Osteoblast (primary cell): ENCODE measurements at places on chromosomes 6 and 20.
A peak's percentile ranks its signal among the peaks of the same experiment; 100 is the strongest.

GRCh38 chr20:22382742-22383141, 201.6 kb downstream of the FOXA2 start:
- DNase-seq: no peak

GRCh38 chr6:158283304-158283980, 28.8 kb upstream of the TULP4 start:
- peak; percentile 58 for DNase-seq

- DNase-seq: peak; percentile 44
Observed at GRCh38 chr20:21124190-21124589, 1.7 kb upstream of the KIZ start.

DNA sequence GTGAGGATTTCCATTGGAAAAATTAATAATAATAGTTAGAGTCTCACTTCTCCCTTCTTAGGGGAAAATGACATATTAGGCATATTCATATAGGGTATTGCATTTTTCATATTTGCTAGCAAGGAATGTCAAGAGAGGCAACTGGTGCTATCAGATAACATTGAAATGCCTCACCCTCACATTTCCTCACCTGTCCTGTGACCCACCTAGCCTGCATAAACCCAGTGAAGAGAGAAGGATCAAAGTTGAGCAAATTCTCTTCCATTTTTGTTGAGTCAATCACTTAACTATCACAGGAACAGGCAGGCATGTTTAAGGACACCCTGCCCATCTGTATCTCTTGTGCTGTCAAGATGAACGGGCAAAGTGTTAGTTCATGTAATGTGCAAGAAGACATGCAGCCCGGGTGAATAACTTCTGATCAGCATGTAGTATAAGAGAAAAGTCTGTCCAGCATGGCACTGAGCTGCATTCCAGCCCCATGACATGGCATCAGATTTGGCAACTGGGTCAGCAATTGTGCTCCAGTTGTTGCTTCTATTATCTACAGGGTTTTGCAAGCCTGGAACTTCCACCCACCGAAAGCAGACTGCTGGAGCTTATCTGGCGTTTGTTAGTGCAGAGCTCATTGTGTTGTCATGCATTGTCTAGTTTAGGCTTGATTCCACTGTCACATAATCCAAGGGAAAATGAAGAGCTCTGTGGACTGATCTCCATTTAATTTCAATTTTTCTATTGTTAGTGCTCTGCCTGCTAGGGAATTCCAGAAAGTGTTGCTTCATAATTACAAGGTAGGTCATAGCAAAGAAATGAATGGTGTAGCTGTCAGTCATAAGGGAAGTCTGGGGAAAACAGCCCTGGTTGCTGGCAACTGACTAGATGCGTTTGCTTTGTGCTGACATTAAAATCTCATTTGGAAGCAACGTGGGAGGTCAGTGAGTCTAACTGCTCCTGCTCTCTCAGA, 138.4 kb upstream of the TNFAIP3 start:
- DNase-seq: no peak

DNA sequence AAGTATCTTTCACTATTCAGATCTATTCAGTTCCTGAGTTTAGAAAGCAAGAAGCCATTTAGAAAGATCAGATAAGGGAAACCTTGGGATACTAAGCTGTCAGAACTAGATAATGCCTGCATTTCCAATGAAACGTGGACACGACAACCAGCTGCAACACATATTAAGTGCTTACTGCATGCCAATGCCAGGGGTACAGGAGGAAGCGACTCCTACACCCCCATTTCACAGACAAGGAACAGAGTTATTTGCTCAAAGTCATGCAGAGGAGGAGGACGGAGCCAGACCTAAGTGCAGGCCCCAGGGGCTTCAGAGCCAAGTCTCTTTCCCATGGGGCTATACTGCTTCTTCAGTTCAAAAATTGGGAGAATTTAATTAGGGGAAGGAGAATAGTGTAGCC, 62.4 kb downstream of the PREX1 start:
- peak; percentile 54 for DNase-seq

GRCh38 chr6:24139080-24139479, 13.1 kb downstream of the NRSN1 start:
- no peak for DNase-seq

DNA sequence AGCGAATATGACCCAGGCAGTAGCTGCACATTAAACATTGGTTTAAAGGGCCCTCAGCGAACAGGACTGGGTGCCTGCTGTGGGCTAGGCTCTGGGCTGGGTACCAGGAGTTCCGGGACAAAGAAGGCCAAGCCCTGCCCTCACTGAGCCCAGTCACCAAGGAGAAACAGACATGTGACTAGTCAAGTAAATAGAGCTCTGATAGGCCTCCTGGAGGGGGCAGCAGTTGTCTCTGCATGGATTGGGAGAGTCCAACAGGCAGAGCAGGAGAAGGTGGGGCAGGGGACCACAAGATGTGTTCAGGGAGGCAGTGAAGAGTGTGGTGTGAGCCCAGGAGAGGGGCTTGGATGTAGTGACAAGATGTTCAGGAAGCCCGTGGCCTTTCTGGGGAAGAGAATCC, 3.1 kb downstream of the HM13 start:
- DNase-seq: peak; percentile 95
